ENCODE measurements at places on chromosomes 13 and 19.

GRCh38 chr19:50910722-50911121, 473 bp downstream of the KLK4 start:
- DNase-seq = no peak

DNA sequence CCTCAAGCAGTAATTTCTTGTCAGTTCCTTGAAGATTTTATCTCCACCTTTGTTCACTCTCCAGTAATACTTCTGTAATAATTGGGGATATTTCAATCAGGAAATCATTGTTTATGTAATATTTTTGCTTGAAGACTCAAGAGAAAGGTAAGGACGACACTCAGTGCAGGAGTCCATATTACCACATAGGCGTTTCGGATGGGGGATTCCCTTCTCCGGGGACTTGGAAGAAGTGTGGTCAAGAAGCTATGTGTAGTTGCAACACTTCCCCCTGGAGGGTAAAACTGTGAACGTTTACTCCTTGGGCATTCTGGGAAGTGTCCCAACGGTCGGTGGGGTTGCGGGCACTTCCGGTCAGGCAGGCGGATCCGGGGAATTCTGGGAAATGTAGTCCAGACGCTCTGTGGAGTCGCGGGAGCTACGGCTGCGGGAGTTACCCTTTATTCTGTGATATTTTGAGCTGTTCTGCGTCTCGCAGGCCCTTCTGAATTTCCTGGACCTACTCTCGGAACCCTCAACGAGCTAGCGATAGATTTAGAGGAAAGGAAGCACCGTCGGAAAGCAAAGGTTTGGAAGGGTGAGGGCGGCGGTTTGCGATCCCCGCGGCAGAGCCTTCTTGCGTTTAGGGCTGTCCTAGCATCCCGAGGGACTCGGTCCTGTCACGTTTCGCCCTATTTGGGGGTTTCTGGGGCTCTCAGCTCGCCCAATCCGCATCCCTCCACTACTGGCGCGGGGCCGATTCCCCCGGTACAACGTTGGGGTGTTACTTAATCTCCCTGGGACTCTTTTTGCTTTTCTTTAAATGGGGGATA, at the start of gene ZNF221:
ZNF221 (plus strand) TSS at position 395 of the 812 bp plus-strand sequence. CDS start 11,499 bp downstream, outside the sequence.
- peak; percentile 92 for DNase-seq

DNA sequence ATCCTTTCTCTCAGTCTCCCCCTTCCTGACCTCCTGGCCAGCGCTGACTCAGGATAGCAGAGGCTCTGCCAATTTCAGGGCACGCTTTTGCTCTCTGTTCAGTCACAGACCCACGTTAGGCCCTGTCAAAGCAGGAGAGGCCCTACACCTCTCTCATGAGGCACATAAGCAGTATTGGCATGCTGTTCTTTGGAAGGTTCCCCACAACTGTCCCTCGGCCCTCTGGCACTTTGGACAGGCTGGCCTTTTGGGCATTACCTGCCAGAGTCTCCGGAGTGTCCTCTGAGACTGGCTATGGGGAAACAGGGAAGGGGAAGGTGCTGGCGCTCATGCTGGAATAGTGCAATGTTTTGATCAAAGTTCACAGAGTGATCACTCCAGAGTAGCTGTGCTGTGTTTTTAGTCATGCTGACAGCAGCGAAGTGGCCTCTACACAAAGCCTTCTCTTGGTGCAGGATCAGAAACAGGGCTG, 23.7 kb upstream of the UBE2L5 start:
- DNase-seq = no peak

DNA sequence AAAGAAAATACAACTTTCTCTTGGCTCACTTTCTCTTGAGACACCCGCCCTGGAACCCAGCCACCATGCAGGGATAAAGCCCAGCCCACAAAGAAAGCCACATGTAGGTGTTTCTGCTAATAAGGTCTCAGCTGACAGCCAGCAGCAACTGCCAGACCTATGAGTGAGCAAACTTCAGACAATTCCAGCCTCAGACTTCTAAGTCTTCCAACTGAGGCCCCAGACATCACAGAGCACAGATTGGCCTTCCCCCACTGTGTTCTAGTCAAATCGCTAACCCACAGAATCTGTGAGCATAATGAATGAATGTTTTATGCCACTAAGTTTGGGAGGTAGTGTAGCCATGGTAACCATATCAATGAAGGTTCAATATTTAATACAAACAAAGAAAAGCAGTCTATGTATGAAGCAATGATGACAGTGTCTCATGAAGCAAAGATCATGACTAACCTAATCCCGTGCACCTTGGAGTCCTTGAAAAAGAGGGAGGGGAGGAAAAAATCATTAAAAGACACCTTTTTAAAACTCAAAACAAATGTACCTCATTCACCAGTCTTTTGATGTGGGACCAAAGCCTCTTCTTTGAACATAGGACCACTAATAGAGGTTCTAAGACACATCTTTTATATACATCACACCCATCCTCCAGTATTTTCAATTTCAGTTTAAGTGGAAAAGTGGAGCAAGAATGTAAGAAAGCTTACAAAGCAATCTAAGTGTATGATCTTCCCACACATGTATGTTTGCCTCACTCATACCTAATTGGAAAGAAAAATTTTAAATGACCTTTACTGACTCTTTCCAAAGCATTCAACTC, 6.2 kb downstream of the MRPS31 start:
- DNase-seq = no peak

GRCh38 chr13:37107868-37108267, 2.4 kb upstream of the CSNK1A1L start:
- no peak for DNase-seq

GRCh38 chr13:96415831-96416385, 326.0 kb downstream of the HS6ST3 start:
- DNase-seq = no peak

GRCh38 chr13:90534617-90535370, 812.7 kb upstream of the MIR17HG start:
- DNase-seq = no peak

All from putamen (tissue), 1 donor.